Fibroblast of skin of right biceps (primary cell): ENCODE measurements at places on chromosomes 1 and 21.

- DNase-seq, result no peak
These were observed 86.1 kb upstream of the BMP8A start for GRCh38 chr1:39405358-39405757.

- DNase-seq, result no peak
These were observed 5.8 kb downstream of the ID3 start for GRCh38 chr1:23553231-23554126.

DNA sequence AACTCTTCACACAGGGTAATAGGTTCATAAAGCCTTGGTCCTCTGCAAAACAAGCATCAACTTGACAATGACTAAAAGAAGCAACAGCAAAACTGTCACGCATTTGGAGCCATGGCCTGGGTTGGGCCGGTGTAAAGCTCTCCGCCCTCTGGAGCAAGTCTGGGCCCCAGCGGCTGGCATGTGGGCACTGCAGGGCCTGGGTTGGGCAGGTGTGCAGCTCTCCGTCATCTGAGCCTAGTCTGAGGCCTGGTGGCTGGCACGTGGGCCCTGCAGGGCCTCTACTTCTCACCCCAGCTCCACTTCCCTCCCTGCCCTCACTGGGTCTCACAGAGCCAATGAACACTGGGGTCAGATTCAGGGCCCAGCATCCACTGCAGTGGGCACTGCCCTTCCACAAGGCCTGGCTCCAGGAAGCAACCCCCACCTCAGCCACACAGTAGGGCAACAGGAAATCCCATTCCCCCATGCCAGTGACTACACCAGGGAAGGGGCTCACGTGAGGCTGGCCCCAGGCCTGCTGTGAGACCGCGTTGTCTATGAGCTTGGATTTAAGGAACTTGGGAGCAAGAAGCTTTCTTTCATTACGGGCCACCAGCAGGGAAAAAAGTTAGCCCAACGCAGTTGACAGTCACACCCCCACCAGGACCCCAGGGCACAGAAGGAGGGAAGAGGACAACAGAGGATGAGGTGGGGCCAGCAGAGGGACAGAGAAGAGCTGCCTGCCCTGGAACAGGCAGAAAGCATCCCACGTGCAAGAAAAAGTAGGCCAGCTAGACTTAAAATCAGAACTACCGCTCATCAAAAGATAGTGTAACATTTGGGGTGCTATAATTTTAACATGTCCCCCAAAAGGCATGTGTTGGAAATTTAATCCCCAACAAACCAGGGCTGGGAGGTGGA is 52.7 kb downstream of the NPHP4 start:
- DNase-seq, result no peak

- no peak for DNase-seq
These were observed 93.6 kb downstream of the DYRK1A start for GRCh38 chr21:37460196-37460595.

- DNase-seq, result peak; percentile 83
These were observed 10.1 kb upstream of the EXO1 start for GRCh38 chr1:241837901-241838300.

DNA sequence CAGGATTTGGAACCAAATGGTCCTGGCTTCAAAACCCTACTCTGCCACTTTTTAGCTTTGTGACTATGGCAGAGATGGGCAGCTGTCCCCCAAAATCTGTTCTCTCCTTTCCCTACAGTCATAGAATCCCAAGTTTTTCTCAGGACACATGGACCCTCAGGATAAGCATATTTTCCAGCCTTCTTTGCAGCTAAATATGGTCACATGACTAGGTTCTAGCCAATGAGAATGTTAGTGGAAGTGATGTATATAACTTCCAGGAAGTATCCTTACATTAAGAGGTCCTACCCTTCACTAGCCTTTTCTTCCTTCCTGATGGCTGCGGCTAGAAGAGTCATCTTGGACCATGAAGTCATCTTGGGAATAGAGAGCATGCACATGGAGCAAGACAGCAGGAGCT is 5.9 kb downstream of the IGSF3 start:
- DNase-seq, result no peak

GRCh38 chr1:23102289-23102688 is 66.4 kb downstream of the LUZP1 start:
- DNase-seq, result peak; percentile 73

GRCh38 chr1:224045556-224045955 is 68.4 kb upstream of the FBXO28 start:
- no peak for DNase-seq

GRCh38 chr1:117812869-117813511 is 116.4 kb downstream of the GDAP2 start:
- peak; percentile 77 for DNase-seq
